ENCODE measurements at places on chromosomes 2 and 18.
A peak's percentile ranks its signal among the peaks of the same experiment; 100 is the strongest.

- DNase-seq = no peak
These were observed at the start of gene NETO1 for GRCh38 chr18:72867746-72868584. Gene NETO1, minus strand, starts transcription at chr18:72867987. Its CDS starts 696 bp downstream, at chr18:72867291.

- no peak for DNase-seq
These were observed 1746.1 kb upstream of the PIK3C3 start for GRCh38 chr18:40208958-40209357.

- no peak for DNase-seq
These were observed 58.6 kb downstream of the ZEB2 start for GRCh38 chr2:144461308-144461766.

GRCh38 chr2:222943820-222944219 is 83.0 kb downstream of the ACSL3 start:
- no peak for DNase-seq

DNA sequence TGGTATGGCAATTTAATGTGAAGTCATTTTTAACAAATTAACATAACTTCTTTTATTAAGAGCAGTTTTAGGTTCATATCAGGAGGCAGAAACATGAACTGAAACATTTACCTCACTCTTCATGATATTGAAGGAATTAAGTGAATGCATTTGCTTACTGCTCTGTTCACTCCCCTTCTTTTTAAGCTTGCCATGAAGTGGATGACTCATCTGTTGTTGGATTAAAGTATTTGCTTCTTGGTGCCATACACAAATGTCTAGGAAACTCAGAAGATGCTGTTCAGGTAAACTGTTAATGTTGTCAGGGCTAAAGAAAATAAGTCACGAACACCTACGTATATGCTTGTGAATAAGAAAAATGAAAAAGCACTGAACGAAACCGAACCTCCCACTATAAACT is 10.2 kb upstream of the CABYR start:
- DNase-seq = no peak

DNA sequence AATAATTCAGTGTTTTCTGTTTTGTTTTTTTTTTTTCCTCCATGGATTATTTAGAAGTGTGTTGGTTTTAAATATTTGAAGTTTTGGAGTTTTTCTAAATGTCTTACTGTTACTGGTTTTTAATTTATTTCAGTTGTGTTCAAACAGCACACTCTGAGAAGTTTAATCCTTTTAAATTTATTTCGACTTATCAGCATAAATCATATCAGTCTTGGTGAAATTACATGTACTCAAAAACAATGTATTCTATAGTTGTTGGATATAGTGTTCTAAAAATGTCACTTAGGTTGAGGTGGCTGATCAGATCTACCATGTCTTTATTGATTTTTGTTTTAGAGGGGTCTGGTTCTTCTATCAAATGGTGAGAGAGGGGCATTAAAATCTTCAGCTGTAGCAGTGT is 134.7 kb downstream of the NCOA1 start:
- no peak for DNase-seq

GRCh38 chr2:36395866-36396265 is 40.3 kb downstream of the CRIM1 start:
- no peak for DNase-seq

GRCh38 chr2:130354139-130354428 is 1.8 kb upstream of the PTPN18 start:
- no peak for DNase-seq

GRCh38 chr18:13382366-13382953 is 163.9 kb downstream of the LDLRAD4 start:
- peak; percentile 72 for DNase-seq

- DNase-seq = no peak
These were observed 58.8 kb upstream of the ST8SIA5 start for GRCh38 chr18:46815661-46816060.

- DNase-seq = no peak
These were observed 58.7 kb downstream of the MAPRE2 start for GRCh38 chr18:35099911-35100310.

DNA sequence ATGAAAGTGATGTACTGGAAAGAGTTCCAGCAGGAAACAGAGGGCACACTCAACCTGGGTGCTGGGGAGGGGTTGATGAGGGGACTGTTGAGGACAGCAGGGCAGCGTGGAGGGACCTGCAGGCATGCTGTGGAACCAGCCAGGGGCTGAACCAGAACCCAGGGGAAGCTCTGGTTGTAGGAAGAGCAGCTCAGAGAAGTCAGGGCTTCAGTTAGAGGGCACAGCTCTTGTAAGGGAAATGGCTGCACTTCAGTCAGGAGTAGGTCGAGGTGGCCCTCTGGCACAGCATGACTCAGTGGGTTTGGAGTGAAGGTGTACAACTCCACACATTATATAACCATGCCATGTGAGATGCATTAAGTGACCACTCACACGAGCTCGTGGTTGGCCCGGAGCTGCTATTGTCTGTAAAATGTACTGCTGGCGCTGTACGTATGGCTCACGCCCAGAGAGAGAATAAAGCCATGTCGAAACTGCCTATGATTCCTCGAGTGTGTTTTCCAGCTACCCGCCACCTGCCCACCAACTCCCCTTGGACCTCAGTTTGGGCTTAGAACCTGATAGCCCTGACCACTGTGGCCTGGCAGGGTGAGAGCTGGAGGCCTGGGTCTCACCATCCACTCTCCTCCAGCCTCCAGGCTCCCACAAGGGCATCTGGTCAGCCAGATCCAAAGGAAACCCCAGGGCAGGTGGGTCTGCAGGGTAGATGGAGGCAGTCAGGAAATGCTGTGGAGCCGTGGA is 136.5 kb upstream of the HS6ST1 start:
- no peak for DNase-seq

DNA sequence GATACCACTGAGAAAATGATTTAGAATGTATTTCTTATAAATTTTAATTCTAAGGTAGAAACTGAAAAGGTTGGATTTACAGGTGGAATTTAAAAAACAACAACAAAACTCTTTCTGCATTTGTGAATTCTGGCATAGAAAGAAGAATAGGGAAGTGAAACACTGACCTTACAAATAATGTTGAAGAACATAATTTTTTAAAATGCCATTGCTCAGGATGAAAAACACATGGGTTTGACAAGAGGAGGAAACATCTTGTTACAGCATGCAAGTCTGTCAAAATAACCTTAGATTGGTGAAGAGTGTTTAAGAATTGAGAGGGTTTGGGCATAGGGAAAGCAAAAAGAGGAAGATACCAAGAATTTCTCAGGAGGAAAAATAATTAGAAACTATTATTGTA is 184.3 kb downstream of the UBE2E3 start:
- no peak for DNase-seq

DNA sequence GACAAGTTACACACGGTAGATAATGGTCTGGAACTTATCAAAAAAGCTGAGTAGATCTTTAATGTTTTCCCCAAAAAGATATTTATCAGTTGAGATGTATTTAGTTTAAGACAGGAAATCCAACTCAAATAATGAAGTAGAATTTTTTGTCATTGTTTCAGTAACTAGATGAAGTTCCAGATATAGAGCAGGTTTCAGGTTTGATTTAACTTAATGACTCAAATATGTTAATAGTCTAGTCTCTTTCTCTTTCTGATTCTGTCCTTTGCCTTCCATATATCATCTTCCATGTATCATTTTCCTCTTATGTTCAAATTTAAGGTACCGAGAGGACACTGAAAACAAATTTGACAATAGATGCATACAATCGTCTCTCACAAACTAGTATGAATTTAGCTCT is 23.6 kb upstream of the DOCK10 start:
- DNase-seq = no peak

GRCh38 chr2:13560322-13560721 is 843.6 kb downstream of the TRIB2 start:
- no peak for DNase-seq

GRCh38 chr2:236731767-236732580 is 162.3 kb downstream of the ACKR3 start:
- no peak for DNase-seq

- peak; percentile 29 for DNase-seq
These were observed 174.9 kb downstream of the EPHA4 start for GRCh38 chr2:221397187-221397586.

GRCh38 chr2:238501311-238501710 is 74.6 kb downstream of the ASB1 start:
- DNase-seq = no peak

DNA sequence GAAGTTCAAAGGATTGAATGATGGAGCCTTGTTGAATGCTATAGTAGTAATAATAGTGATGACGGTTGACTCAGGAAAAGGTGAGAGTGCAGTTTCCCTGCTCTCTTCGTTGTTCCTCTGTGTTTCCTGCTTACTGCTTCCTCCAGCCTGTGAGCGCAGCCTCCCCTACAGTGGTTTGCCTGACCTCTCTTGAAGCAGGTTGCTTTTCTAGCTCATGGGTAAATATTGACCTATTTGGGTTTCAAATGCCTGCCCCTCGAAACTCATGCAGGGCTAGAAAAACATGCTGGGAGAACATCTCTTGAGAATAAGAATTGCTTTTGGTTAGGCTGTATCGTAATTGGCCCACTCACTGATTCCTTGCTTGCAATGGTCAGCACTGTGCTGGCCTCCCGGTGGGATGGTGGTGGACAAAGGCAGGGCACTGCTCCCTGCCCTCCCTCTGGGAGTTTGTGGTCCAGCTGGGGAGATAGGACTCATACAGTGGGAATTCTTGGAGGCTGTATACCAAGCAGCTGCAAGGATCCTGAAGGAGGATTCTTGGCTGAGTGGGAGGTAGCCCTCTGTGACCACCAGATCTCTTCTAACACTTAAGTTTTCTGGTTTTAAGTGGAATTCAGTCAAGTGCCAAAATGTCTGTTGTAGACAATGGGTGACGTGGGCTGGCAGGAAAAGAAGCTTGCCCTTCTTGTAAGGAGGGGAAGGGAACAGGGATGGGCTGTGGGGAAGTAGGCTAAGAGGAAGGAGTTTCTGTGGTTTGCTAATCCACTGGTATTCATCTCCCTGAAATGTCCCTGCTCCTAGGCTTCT is 5.4 kb upstream of the RNF181 start:
- peak; percentile 77 for DNase-seq

DNA sequence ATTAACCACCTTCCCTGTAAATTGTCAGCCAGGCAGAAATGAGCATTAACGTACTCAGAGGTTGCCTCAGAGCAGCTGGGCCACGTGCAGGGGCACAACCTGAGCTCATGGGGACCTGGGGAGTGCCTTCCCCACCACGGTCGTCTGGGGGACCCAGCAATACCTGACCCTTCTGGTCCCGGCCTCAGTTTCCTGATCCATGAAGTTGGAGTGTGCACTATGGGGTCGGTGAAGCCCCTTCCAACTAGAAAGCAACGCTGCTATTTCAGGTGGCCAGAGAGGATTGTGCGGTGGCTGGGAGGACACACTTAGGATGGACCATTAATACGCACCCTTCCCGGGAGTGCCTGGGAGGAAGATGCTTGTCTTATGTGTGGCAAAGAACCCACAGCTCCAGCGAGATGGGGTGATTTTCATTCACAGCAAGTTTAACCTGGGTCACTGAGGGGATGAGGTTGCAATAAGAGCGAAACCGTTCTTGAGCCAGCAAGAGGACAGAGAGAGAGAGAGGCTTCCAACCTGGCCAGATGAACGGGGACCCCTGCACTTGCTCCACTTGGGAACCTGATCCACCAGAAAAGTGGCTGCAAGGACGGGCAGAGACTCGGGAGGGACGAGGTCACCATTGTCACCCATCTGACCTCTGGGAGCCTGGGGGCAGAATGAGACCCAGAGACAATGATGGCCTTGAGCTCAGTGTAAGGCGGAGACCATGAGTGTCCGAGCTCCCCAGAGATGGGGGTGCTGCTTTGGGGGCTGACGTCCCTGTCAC is 36.2 kb downstream of the NGEF start:
- no peak for DNase-seq

DNA sequence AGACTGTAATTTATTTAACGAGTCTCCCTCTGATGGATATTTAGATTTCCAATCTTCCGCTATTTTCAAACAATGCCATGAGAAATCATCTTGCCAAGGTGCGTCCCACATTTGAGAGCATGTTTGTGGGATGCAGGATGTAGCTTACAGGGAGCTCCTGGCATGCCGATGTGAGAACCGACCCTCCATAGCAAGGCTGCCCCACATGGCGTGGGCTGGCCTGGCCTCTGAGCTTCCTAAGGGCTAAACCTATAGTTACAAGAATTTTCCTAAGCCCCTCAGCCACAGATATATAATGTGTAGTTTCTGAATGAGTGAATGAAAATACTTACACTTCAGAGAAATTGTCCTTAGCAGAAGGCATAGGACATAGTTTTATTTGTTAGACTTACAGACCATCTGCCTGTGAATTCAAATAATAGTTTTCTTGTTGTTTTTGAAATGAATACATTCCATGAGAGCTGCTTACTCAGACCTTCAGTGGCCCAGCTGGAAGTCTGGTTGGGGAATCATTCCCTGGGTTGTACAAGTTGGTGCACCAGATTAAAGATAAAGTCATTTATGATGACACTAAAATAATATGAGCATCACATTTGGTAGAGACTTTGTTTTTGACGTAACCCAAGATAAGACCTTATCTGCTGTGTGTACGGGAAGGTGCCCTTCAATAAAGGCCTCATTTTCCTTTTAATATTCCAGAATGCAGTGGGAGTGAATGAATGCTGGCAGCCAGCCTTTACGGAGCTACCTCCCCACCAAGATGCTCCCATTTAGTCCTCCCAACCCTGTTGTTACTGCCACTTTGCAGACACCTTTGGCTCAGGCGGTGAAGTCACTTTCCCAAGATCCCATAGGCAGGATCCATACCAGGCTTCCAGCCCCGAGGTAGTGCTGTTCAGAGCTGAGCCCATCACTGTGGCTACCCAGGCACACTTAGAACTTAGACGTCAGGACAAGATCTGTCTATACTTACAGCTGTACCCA is 107.1 kb downstream of the GLI2 start:
- no peak for DNase-seq

GRCh38 chr2:86335865-86336674 is 1.4 kb downstream of the REEP1 start:
- no peak for DNase-seq

- DNase-seq = no peak
These were observed 47.0 kb downstream of the PARD6G start for GRCh38 chr18:80200171-80200931.

DNA sequence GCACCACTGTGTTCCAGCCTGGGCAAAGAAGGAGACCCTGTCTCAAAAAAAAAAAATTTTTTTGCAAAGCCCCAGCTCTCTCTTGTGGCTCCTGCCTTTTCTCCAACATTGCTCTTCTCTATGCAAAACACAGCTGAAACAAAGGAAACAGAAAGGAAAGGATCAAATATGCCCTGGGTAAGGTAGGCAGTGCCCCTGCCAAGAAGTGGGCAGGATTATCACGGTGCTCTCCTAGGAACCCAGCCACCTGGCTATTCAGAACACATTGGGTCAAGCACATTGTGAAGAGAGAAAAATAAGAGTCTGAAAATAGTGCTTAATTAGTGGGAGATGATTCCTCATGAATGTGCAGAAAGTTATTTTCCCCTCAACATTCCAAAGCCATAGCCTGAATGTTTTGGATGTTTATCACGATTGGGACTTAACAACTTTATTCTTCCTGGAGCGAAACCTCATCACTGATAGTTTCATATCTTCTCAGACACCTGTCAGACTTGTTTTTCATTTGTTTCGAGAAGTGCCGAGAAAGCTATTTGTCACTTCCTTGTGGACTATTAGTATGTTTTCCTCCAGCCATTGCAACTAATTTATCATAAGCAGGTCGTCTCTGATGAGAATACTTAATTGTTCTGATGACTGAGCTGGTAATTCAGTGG is 42.7 kb upstream of the RPL31 start:
- DNase-seq = no peak

GRCh38 chr18:58909521-58909920 is 44.8 kb downstream of the ZNF532 start:
- DNase-seq = no peak

- peak; percentile 34 for DNase-seq
These were observed 103.3 kb downstream of the MYO5B start for GRCh38 chr18:50091509-50092244.

Measured in DMS153 (cell line).